Hematopoietic multipotent progenitor cell treated with erythropoietin and hydrocortisone succinate and interleukin-3 and kit ligand, for 4 days (in vitro differentiated cells): ENCODE measurements at places on chromosomes 11 and 22.

- DNase-seq = no peak
Observed at GRCh38 chr11:96752221-96752620, 362.4 kb downstream of the JRKL start.

DNA sequence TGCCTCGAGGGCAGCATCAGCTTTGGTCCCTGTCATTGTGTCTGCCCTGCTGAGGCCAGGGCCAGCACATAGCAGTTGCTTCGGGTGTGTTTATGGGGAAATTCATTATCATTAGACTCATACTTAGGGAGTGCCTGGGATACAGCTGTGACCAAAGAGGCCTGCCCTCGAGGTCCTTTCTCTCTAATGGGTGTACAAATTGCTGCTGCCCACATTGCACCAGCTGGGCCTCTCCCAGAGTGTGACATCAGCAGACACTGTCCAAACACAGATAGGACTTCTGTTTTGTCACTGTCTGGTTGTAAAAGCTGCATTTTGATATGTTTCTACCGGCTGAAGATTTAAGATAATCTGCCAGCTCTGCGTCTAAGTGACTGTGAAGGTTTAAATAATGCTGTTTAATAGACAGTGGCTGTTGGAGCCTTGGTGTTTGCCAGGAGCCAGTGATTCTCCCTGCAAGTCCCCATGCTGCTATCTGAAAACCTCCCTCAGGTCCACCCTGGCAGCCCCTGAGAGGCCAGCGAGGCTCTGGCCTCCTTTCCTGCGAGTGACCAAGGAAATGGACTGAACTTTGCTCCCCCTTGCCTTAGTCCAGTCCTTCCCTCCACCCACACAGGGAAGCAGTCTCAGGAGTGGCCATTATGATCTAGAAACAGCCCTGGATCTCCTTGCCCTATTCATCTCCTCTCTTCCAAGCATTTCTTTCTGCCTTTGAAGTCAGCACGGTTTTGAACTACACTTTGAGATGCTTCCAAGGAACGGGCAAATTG is 505.2 kb downstream of the TBC1D22A start:
- DNase-seq = no peak

DNA sequence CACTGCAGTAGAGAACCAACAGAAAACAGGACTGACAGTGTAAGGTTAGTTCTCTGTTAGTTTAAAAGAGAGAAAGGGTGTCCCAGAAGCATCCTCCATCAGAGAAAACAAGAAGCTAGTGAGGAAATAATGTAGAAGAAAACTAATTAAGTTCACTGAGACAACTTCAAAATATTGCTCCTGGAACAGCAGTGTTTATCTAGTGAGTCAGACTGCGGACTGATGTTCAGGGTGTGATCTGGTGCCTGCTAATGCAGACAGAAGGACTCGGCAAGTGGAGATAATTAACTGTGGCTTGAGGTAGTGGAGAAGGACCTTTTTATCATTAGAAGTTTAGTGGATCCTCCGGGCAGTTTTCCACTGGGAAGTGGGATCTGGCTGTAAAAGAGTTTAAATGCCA is 55.4 kb downstream of the CDON start:
- DNase-seq = no peak

DNA sequence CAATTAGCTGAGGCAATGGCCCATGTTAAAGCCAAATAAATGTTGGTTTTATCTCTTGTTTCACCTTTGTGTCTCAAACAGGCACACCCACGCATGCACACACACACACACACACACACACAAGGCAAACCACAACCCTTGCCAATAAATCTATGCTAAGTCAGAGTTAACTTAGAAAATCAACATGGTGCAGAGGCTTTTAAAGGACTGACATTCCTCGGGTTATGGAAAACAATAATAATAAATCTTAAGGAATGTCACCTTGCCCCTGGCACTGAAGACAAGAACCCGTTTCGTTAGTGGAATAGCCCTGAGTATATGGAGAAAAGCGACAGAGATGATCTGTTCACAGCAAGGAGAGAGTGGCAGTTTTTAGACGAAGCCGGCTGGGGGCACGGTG is 326.3 kb downstream of the NTM start:
- DNase-seq = no peak

- no peak for DNase-seq
Observed at GRCh38 chr11:34730544-34731295, 109.8 kb downstream of the EHF start.

DNA sequence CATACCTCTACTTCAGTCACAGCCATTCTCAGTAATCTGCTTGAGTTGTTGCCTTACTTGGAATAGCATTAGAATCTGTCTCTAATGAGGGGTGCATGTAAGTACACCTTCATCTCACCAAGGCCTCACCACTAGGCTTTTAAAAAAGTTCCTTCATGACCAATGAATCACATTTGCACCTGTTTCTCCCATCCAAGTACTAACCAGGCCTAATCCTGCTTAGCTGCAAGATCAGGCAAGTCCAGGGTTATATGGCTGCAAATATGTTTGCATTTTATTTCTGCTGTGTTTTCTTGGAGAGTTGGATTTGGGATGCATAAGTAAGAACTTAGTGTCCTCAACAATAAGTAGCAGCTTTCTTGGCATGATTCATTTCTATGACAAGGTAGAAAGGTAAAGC is 66.9 kb downstream of the BBOX1 start:
- no peak for DNase-seq

GRCh38 chr11:7664867-7665266 is 8.4 kb downstream of the CYB5R2 start:
- no peak for DNase-seq

DNA sequence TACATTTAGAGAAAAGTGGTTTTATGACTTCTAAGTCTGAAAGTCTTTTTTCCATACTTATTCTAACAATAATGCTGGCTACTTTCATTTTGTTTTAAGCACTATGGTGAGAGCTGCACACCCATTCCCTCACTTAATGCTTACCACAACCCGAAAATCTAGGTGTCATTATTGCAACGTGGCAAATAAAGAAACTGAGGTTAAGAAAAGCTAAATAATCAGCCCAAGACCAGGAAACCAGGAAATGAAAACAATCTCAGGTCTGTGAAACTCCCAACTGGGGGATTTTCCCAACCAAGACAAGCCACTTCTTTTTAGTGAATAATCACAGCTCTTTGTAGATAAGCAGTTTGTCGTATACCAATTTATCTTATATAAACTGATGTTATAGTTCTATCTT is 126.3 kb downstream of the SLC1A2 start:
- no peak for DNase-seq

DNA sequence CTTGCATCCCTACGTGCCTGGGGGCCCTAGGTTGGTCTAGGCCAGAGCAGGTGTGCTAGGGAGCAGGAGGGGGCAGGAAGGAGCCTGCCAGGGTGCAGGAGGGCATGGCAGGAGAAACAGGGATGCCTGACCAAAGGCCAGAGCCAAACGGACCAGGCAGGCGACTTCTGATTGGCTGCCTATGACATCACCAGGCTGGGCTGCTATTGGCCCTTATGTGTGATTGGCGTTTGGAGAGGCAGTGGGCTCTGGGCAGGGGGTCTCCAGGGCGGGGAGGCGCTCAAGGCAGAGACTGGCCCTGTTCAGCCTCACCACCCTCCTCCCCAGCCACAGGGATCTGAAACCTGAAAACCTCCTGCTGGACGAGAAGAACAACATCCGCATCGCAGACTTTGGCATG is 44.4 kb downstream of the MOB2 start:
- no peak for DNase-seq

DNA sequence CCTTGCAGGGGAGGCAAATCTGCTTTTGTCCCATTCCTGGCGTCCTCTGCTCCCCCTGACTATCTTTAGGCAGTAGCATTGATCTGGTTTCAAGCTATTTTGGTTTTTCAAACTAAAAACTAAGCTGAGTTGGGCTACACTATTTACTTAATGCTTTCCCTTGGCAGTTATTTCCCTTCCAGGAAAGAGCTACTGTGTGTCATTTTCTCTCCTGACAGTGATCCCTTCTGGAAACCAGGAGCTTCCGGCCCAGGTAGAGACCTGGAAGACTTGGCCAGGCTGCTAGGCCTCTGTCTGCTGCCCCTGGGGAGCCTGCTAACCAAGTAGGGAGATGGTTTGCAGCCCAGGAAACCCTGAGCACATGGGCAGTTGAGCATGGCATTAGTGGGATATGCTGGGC is 35.0 kb downstream of the NAV2 start:
- DNase-seq = no peak

DNA sequence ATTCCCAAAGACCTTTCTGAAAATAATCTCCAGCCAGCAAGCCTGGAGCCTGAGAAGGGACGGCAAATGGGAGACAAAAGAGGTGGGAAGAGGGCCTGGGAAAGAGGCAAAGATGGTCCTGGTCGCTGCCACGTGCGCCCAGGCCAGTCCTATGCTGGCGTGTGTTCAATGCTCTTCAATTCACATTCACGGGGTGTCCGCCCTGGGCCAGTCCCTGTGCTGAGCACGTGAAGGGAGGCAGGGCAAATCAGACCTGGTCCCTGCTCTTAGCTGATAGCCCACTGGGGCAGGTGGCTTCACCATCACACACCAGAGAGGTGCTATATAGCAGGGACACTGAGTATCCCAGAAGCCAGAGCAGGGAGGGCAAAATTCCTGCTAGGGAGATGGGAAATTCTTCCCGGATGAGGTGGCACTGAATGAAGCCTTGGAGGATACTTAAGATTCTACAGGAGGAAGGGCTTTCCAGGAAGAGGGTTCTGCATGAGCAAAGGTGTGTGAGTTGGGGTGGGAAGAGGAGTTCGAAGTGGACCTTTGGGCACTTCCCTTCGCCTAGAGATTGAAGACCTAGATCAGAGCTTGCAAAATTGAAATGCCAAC is 148.2 kb downstream of the CHST1 start:
- no peak for DNase-seq

DNA sequence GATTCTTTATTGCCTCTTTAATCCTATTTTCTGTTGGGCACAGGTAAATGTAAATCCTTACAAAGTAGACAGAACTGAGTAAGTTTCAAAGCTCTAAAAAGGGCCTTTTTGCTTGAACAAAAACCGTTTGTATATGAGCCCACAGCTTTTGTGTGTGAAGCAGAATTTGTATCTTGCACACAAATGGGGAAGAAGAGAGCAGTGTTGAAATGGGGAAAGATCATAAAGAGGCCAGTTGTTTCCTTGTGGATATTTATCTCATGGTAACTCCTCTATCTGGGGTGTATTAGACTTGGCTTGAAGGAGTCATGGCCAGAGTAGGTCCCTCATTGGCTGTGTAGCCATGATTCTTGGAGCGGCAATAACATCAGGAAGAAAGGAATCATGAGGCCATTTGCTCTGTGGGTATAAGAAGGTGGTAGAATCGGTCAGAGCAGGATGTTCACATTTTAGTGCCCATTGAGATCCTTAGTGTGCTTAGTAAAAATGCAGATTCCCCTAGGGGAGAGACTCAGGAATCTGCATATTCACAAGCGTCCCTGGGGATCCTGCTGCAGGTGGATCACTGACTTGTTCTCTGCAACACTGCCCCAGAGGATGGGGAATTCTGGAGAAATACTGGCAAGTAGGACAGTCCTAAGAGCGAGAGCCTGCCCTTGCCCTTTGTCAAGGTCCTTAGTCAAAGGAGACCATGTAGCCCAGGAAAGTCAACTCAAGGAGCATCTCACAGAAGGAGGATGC is 126.5 kb downstream of the LDLRAD3 start:
- DNase-seq = no peak

DNA sequence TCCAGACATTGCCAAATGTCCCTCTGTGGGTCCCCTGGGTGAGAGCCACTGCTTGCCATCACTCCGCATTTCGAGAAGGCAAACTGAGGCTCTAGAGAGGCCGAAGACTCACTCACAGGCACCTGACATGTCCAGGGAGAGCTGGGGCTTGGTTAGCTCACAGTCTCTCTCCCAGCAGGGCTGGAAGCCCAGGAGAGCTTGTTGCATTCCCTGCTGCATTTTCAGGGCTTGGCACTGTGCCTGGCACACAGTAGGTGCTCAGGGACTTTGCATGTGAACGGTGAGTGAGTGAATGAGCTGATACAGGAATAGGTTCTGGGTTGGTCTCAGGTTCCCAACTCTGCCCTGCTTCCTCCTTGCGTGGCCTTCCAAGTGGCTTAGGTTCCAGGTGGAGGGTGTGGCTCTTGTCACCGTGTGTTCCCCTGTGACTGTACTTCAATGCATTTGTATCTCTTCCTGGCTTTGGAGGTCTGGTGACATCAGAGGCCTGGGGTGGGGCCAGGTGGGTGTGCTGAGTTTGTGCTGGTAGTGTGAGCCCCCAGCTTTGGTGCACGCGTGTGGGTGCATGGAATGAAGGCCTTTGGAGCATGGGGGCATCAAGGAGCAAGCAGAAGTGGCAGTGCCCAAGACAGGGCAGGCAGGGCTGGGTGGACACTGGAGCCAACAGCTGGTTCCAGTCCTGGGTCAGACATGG is 18.4 kb upstream of the SMIM38 start:
- no peak for DNase-seq

GRCh38 chr22:24005201-24005600 is at the start of gene GSTT4:
GSTT4 (minus strand) TSS chr22:24005453; CDS start chr22:24005356, 97 bp downstream.
- DNase-seq = no peak

- DNase-seq = no peak
Observed at GRCh38 chr11:103659743-103660142, 376.7 kb upstream of the DDI1 start.

- no peak for DNase-seq
Observed at GRCh38 chr11:74276581-74276980, 34.9 kb downstream of the P4HA3 start.

GRCh38 chr11:88435415-88435814 is 97.9 kb upstream of the CTSC start:
- DNase-seq = no peak

DNA sequence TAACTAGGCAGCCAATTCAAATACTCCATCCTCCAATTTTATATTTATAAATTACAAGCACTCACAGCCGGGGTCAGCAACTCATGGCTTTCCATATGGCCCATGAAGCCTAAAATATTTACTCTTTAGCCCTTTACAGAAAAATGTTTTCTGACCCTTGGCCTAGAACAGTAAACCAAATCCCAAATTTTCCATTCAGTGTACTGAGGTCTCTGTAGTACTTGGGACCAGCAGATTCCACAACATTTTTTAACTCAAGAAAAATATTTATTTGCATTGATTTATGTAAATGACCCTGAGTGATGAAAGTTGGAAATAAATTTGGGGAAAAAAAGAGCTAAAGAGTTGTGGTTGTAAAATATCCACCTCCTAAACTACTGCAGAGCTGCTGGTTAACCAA is 82.6 kb downstream of the SLC1A2 start:
- DNase-seq = no peak

DNA sequence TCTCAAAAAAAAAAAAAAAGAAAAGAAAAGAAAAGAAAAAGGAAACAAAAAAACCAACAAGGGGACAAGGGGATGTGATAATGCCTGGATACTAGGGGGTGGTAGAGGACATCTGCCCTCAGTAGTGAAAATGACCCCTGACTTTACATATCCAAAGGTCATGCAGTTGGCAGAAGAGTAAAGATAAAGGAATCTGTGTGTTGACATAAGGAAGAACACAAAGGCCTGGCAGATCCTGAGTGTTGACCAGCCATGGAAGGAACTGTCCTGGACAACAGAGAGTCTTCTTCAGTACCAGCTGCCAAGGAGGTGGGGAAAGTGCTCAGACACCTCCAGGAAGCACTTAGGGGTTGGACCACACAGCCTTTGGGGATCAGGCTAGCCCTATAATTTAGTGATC is 12.6 kb downstream of the SLC43A1 start:
- no peak for DNase-seq

- DNase-seq = no peak
Observed at GRCh38 chr11:92104349-92104748, 120.3 kb upstream of the FAT3 start.
